ENCODE measurements at places on chromosomes 16 and 17.

DNA sequence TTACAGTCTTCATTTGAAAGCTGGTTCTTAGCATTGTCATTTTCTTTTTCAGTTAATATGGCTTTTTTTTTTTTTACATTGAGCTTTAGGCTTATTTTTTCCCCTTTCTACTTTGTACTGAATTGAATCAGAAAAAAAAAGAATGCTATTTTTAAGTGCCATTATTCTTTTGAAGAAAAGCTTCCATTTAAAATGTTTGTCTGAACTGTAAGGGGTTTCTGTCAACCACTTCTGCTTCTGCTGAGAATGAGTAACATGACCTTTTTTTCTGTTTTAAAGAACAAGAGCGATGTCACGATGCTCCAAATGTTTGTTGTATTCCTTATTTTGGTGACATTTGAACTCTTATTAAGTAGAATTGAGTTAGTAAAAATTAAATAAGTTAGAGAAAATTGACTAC, 50.0 kb downstream of the MRTFB start:
- DNase-seq, result no peak

GRCh38 chr17:41751288-41751687, 16.8 kb upstream of the HAP1 start:
- DNase-seq, result no peak

- no peak for DNase-seq
Measured at GRCh38 chr16:68227850-68228553, 7.9 kb downstream of the ESRP2 start.

GRCh38 chr16:16780588-16780987, 401.6 kb downstream of the NPIPA7 start:
- DNase-seq, result no peak

DNA sequence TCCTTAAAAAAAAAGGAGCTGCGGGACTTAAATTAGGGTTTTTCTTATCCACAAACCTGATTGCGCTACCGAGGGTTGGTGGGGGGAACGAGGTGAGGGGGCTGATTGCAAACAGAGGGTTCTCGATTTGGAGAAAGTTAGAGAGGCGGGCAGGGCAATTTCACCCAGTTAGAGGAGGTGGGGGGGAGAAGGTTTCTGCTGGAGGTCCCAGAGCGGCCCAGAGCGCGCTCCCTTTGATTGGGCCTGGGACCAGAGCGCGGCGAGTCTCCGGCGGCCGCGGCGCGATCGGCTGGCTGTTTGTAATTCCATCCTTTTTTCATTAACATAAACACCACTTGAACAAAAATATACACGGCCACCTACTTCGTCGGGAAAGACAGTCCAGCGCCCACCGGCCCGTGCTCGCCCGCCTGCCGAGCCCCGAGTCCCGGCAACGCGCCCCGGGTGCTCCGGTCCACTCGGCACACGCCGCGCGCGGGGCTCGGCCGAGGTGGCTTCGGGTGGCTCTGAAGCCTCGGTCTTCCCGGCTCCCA, 13.3 kb upstream of the FOXF1 start:
- DNase-seq, result no peak

- DNase-seq, result no peak
Measured at GRCh38 chr17:63430223-63430622, 15.9 kb downstream of the CYB561 start.

- peak; percentile 72 for DNase-seq
Measured at GRCh38 chr17:36888236-36888951, 48.9 kb upstream of the LHX1 start.

GRCh38 chr17:81171941-81172340, 5.9 kb upstream of the AATK start:
- no peak for DNase-seq

DNA sequence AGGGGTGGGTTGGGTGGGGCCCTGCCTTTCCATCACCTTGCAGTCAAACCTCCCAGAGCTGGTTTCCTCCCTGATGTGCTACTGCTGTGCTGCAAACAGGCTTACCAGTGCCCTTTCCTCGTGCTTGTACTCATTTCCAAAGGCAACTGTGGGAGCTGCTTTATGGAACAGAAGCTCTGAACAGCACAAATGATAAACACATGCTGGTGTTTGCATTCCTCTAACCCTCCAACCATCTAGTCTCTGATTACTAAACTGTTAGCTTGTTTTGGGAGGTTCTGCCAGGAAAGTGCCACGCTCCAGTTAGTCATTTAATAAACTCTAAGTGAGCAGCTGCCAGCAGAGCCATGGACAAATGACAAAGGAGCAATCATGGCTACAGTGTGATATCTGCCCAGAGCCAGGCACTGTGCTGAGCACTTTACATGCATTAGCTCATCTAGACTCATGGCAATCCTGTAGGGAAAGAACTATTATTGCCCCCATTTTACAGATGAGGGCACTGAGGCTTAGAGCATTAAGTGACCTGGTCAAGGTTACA, 110.4 kb downstream of the VAT1L start:
- no peak for DNase-seq

DNA sequence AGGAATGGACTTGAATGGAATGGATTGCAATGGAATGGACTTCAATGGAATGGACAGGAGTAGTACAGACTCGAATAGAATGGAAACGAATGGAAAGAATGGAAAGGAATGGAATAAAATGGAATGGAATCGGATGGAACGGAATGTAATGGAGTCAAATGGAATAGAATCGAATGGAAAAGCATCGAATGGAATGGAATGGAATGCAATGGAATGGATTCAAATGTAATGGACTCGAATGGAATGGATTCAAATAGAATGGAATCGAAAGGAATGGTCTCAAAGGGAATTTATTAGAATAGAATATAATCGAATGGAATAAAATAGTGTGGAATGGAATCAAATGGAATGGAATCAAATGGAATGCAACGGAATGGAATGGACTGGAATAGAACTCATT, 484.9 kb upstream of the WSB1 start:
- DNase-seq, result no peak

DNA sequence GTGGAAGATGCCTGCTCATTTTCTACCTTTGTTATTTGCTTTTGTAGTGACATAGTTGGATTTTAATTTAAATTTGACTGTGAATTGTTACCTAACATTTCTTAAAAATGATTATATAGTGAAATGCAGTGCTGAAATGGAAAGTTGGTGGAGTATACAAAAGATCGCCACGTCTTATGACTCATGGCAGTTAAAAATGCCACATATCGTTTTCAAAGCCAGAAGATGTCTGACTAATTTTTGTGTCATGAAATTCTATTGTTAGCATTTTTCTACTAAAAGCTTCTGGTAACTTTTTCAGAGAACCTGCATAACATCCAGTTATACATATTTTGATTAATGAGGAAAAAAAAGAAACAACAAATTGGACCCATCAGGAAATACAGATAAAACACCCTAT, 20.6 kb downstream of the MAP2K4 start:
- DNase-seq, result no peak

DNA sequence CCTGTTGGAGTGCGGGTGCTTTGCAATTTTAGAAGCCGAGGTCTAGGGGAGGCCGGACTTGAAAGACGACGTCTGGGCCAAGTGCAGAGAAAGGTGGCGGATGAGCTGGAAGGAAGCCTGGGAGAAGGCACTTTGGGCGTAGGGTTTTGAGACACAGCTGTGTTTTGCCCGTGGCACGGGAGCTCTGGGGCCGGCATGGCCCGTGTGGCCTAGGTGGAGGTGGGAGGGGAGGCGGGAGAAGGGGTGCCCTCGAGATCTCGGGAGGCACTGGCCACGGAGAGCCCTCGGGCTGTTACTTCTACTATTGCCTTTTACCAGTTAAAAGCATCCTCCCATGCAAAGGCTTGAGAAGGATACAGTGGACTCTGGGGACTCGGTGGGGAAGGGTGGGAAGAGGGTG, 161.9 kb downstream of the FOXL1 start:
- DNase-seq, result no peak

- DNase-seq, result peak; percentile 50
Measured at GRCh38 chr16:58047557-58048348, 22.2 kb downstream of the MMP15 start.

- peak; percentile 44 for DNase-seq
Measured at GRCh38 chr17:883586-883962, 96.0 kb downstream of the NXN start.

DNA sequence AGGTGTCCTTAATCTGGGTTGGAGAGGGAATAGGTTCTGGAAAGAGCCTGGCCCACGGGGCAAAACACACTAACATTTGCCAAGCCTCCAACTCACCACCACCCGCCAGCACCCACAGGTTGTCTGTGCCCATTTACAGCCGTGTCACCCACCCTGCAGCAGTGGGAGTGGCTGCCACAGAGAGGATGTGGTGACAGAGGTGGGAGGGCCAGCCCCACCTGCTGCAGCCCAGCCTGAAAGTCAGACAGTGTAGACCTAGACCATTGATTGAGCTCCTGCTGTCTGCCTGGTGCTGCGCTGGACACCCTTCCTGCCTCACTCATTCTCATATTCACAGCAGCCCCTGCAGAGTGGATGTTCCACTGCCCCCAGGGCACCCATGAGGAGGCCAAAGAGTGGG, 44.7 kb downstream of the IL21R start:
- DNase-seq, result no peak

DNA sequence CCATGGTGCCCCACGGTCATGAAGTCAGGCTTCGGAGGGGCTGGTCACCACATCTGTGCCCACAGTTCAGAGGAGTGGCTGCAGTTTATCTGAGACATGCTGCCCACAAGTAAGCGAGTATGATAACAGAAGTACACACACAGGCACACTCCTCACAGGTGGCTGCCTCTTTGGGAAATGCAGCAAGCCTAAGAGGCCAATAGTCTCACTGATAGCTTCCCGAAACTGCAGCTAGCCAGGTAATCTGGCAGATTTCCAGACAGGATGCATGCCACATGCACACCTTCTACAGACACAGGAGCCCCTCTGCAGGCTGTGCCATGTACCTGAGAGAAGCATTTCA, 12.6 kb upstream of the GFOD2 start:
- no peak for DNase-seq

GRCh38 chr16:67246081-67246755, 1.1 kb downstream of the FHOD1 start:
- peak; percentile 90 for DNase-seq

DNA sequence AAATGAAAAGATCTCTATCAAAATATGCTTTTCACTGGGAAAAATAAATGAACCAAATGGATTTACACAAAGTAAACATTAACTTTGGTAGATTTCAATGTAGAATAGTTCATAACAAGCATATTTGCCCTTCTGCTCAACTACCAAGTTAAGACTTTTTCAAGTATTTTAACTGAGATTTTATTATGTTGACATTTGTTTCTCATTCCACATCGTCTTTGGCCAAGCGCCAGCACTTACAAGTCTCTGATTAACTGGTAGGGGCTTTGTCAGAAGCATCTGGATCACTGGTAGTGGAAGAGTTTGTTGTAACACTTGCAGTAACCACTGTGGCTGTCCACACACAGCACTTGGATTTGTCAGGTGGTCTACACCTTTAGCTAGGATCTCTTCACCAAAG, 22.9 kb downstream of the SLFN12L start:
- no peak for DNase-seq

GRCh38 chr17:2418572-2418971, 17.7 kb upstream of the MNT start:
- no peak for DNase-seq

DNA sequence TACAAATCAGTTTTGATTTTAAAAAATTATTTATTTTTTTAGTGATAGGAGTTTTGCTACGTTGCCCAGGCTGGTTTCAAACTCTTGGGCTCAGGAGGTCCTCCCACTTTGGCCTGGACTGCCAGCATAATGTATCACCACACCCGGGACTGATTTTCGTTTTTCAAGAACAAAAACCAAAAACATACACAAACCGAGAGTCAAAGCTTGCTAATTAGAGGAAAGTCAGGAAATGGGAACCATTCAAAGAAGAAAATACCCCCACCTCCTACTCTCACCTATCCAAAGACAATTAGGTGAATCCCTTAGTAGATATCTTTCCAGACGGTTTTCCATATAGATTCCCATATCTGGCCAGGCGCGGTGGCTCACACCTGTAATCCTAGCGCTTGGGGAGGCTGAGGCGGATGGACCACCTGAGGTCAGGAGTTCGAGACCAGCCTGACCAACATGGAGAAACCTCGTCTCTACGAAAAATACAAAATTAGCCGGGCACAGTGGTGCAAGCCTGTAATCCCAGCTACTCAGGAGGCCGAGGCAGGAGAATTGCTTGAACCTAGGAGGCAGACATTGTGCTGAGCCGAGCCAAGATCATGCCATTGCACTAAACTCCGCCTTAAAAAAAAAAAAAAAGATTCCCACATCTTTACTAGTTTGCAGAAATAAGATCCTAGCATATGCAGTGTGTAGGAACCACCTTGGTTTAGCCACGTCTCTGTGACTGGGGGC, 883 bp upstream of the SPN start:
- DNase-seq, result no peak

DNA sequence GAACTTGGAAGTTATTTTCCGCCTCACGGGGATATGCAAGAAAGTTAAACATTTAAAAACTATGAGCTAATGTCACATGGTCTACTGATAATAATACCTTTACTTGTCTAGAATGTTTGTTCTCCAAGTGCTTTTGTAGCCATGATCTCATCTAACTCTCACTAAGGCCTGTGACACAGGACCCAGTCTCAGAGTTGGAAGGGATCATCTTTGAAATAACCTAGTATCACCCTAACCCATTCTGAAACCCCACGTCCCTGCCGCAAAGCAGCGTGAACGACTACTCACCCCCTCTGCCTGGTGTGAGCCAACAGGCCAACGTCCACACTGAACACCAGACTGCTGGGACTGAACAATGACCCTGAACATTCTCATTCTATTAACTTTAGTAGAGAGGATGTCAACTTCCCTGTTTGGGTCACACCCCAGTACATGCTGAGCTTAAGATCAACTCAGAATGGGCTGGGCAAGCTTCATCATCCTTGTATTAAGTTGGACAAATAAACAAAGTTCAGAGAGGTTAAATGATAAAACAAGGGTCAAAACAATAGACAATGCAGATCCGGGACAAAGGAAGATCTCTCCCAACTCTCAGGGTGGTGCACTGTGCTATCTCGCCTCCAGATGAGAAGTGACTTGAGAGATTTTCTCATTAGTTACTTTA, 54.8 kb upstream of the BCAR1 start:
- no peak for DNase-seq

DNA sequence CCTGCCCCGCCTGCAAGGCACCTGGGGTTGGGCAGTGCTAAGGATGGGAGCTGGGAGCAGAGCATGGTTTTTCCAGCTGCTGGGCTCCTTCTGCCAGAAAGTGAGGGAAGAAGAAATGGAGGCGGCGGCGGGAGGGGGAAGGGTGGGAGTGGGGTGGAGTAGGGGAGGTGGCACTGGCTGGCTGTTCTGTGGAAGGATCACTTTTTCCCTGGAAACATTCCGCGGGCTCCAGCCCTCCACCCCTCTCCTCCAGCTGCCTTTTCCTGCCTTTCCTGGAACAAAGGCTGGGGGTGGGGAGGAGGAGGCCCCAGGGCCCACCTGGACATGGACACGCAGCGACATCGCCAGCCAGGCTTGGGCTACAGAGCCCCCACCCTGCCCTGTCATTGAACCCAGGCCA, 41.1 kb downstream of the CFAP20 start:
- peak; percentile 80 for DNase-seq

DNA sequence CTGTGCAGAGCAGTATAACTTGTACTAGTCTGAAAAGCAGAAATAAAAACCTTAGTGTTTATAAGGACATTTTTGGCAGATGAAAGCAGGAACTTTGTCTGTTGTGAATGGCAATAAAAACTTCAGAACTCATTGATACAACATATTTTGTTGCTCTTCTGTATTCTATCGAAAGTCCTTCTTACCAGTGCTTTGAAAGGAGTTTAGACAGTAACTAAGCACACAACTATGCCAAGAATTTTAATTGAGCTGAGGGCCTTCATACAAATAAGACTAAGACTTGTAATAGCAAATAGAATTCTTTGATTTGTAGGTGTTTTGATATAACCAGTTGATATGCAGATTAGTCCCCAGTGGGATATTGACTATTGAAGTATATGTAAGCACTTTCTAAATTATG, 308.4 kb downstream of the ZFHX3 start:
- no peak for DNase-seq

- DNase-seq, result no peak
Measured at GRCh38 chr16:71357681-71358080, 842 bp upstream of the CALB2 start.
